Body of pancreas (tissue), 4 donors: ENCODE measurements at places on chromosomes 2 and 18. TPM values are rescaled to one million over a fixed set of nuclear protein-coding genes. Genes with fewer than 3 reads are reported as not detected.

GRCh38 chr18:67359873-67360838 lies 156.4 kb downstream of the DSEL start:
- peak; percentile 43 for DNase-seq

DNA sequence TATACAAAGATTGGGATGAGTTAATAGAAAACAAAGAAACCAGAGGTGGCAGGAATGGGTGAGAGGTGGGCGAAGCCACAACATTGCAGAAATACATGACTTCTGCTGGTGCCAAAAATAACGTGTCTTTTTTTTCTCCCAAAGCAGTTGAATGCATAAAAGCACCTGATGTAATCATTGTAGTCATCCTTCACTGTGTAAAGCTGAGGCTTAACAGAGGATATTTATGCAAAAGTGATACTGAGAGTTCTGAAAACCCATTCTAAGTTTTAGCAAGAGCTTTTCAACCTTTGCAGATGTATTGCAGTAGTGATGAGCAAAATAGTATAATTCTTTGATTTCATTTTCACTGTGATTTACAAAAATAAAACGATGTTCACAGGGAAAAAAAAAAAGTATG lies 173.0 kb downstream of the PTGR3 start:
- no peak for DNase-seq

- peak; percentile 69 for DNase-seq
Measured at GRCh38 chr18:63366213-63367052, 573 bp downstream of the KDSR start.

The NEU4 gene
- not detected for total RNA-seq

- no peak for DNase-seq
Measured at GRCh38 chr2:1590596-1591460, 153.5 kb downstream of the PXDN start.

DNA sequence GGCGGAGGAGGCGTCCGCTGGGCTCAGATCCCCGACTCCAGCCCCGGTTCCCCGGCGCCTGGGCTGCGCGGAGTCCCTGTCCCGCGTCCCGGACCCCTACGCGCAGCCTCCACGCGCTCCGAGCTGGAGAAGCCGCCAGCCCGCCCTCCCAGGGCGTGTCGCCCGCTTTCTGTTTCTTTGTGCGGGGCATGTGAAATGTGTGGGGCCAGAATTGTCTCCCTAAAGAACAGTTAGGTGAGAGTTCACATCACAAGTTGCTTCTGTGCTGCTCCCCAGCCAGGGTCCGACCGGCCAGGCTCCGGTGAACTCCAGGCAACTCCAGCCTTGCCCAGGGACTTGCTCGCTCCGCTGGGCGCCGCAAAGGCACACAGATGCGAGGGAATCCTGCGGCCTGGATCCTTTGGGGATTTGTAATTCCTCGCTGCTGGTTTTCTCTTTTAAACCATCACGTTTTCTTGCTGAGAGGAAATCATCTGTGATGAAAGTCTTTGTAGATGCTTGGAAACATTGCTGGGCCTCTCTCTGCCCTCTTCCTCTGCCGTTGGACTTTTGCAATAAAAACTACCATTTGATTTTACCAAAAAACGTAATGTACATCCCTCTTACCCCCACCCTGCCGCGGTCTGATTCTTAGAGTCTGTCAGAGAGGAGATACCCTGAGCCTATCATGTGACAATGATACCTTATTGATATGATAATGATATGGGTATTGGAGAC lies 631 bp downstream of the GYPC start:
- DNase-seq = no peak

The DPY30 gene
- 43.3 TPM for total RNA-seq

DNA sequence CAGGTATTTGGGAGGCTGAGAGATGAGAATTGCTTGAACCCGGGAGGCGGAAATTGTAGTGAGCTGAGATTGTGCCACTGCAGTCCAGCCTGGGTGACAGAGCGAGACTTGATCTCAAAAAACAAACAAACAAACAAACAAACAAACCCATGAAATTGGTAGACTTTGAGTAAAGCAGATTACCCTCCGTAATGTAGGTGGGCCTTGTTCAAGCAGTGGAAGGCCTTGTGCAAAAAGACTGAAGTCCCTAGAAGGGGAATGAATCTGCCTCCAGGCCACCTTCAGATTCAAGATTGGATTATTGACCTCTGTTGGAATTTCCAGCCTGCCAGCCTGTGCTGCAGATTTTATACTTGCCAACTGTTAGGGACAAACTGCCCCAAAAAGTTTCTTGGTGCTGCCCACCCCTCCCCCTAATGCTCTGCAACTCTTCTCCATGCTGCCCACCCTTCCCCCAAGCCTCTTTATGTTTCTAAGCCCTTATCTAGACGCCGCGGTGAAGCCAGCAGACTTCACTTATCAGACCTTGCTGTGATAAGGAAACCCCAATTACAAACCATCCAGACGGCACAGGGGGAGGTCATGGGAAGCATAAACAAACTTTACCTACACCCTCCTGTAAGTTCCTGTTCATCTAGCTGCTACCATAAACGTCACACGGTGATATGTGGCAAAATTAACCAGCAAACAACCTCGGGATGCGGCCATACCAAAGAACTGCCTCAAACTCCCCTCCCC lies 17.0 kb downstream of the CYP27A1 start:
- DNase-seq = no peak

The CAPN10 gene
- 16.3 TPM for total RNA-seq

GRCh38 chr18:5304232-5304631 lies 8.7 kb upstream of the ZBTB14 start:
- DNase-seq = no peak

The PSMD14 gene
- 26.2 TPM for total RNA-seq

- DNase-seq = peak; percentile 49
Measured at GRCh38 chr2:26692897-26693849, 651 bp downstream of the KCNK3 start.

GRCh38 chr2:111952871-111953452 lies 54.6 kb downstream of the MERTK start:
- no peak for DNase-seq

DNA sequence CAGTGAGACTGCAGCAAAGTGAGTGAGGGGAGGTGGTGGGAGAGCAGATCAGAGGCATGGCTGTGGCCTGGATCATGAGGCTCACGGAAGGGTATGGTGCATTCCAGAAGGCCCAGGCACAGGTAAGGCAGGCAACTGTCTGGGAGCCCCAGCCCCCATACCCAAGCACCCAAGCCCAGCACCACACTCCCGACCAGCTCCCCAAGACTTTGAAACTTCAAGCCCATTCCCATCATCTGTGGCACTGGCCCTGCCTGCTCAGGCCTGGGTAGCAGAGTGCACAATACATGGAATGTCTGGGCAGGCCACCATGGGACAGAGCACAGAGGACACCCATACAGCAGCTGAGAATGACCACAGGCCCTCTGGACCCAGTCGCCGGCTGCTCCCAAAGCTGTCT lies 202.6 kb upstream of the ARL4C start:
- DNase-seq = no peak

DNA sequence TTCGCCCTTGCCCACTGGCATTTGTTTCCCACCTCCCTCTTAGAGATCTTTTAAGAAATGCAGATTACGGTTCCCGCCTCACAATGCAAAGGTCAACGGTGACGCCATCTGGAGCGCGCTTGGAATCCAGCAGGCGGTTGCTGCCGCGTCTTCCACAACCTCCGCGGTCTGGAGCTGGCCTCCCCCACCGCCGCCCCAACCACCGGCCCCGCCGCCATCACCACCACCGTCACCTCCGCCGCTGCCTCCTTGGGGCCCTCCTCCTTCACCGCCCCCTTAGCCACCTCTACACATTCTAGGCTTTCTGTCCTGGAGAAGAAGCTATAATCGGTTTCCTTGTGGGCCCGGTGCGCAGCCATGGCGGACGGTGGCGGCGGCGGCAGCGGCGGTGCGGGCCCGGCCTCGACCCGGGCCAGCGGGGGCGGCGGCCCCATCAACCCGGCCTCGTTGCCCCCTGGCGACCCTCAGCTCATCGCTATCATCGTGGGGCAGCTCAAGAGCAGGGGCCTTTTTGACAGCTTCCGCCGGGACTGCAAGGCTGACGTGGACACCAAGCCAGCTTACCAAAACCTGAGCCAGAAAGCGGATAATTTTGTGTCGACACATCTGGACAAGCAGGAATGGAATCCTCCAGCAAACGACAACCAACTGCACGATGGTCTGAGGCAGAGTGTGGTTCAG lies at the start of gene BOD1L2:
Gene BOD1L2, plus strand, starts transcription at position 132 of the 681 bp plus-strand sequence. Its CDS starts 226 bp downstream, at position 358.
- no peak for DNase-seq

DNA sequence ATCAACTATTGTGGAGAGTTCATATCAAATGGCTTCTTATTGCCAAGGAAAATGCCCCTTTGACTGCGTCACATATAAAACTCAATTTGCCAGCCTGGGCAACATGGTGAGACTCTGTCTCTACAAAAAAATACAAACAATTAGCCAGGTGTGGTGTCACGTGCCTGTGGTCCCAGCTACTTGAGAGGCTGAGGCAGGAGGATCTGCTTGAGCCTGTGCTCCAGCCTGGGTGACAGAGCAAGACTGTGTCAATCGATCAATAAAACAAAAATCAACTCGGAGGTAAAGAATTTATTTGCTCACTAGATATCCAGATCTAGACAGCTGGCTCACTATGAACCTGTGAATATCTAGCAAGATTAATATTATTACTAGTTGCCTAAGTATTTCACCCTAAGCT lies 1.7 kb upstream of the ZCCHC2 start:
- DNase-seq = no peak

- no peak for DNase-seq
Measured at GRCh38 chr18:78739882-78740677, 239.5 kb upstream of the SALL3 start.

DNA sequence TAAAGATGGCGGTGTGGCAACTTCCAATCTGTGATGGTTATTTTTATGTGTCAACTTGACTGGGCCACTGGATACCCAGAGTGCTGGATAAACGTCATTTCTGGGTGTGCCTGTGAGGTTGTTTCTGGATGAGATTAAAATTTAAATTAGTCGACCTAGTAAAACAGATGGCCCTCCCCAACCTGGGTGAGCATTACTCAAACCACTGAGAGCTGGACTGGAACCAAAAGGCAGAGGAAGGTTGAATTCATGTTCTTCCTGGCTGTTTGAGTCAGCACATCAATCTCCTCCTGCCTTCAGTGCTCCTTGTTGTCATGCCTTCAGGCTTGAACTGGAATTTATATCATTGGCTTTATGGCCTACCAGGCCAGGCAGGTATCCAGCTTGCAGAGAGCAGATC lies 190.8 kb upstream of the RGPD4 start:
- no peak for DNase-seq

DNA sequence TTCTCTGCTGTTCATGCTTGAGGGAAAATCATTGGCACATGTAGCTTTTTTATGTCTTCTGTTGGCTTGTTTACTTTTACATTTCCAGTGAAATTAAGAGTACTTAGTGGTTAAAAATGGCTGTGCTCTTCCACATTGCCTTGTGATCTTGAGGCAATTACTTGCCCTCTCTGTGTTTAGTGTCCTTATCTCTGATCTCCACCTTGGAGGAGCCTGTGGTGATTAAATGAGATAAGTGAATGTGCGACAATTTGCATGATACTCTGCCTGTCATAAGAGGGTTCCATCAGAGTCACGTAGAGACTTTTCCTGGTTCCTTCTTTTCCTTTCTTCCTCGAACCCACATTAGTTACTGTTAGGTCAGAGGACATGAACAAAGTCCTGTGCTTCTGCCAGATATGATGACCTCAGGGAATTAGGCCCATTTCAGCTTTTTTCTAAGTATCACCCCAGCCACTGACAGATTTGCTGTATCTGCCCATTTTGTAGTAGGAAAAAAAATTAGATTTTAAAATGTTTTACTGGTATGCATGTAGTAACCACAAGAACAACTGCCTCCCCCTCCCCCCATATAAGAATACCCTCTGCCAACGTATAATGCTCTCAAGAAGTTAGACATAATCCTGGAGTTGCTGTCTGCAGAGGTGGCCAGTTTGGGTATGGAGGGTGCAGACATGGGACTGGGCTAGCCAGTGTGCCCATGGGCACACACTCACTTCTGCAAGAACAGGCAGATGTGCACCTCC lies 51.9 kb downstream of the TET3 start:
- DNase-seq = no peak

DNA sequence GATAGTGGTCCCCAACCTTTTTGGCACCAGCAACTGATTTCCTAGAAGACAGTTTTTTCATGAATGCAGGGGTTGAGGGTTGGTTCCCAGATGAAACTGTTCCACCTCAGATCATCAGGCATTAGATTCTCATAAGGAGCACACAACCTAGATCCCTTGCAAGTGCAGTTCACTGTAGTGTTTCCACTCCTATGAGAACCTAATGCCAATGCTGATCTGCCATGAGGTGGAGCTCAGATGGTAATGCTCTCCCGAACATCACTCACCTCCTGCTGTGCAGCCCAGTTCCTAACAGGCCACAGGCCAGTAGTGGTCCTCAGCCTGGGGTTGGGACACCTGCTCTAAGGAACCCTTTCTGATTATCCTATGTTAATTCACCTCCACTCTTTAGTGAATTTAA lies 133.5 kb downstream of the SOX11 start:
- DNase-seq = no peak

The SULT6B1 gene
- total RNA-seq = not detected

GRCh38 chr2:64145714-64146113 lies 1.5 kb upstream of the PELI1 start:
- no peak for DNase-seq

DNA sequence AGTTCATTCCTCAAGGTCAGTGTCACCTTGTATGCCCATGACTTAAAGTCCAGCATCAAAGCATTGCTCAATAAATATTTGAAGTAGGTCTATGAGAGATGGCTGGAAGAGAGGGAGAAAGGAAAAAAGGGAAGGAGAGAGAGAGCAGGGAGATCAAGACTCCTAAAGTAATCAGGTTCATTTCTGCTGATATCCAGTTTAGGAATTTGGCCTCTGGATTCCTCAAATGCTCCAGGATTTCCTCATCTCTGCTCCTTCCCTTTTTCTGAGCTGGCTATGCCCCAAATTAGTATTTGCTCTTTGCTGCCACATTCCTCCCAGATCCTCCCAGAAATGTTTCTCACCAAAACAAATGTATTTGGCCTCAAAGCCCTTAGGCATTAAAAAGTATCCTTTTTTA lies 739.4 kb upstream of the CHAC2 start:
- no peak for DNase-seq

- peak; percentile 45 for DNase-seq
Measured at GRCh38 chr2:98800330-98801064, 69.6 kb upstream of the MGAT4A start.

The ZNF385B gene
- under 0.01 TPM for total RNA-seq

- DNase-seq = peak; percentile 84
Measured at GRCh38 chr2:64522843-64523428, 1.2 kb upstream of the AFTPH start.

GRCh38 chr2:240639566-240639965 lies 14.3 kb downstream of the GPR35 start:
- DNase-seq = no peak

DNA sequence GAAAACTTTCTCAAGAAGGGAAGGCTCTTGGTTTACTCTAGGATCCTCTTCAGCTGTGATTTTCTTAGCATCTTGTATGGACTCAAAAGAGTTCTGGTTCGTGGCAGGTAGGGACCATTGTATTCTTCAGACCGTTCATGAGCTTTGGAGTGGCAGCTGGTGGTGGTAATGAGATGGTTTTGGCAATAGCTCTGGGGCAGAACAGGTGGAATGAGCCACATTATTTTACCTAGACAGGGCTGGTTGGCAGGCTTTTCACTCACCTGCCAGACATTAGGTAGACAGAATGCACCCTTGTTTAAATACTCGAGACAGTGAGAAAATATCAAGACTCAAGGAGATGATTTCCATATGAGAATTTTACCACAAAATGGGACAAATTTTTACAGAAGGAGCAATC lies 26.2 kb upstream of the MGAT5 start:
- no peak for DNase-seq
